Activated T-cell treated with anti-CD3 and anti-CD28 coated beads, Interleukin-2, amount 50 U/mL, for 4 hours (primary cell): ENCODE measurements at places on chromosomes 12 and 14. TPM values are rescaled to one million over a fixed set of nuclear protein-coding genes. Genes with fewer than 3 reads are reported as not detected.

GRCh38 chr12:26406391-26406790 lies 211.0 kb downstream of the SSPN start:
- no peak for DNase-seq

DNA sequence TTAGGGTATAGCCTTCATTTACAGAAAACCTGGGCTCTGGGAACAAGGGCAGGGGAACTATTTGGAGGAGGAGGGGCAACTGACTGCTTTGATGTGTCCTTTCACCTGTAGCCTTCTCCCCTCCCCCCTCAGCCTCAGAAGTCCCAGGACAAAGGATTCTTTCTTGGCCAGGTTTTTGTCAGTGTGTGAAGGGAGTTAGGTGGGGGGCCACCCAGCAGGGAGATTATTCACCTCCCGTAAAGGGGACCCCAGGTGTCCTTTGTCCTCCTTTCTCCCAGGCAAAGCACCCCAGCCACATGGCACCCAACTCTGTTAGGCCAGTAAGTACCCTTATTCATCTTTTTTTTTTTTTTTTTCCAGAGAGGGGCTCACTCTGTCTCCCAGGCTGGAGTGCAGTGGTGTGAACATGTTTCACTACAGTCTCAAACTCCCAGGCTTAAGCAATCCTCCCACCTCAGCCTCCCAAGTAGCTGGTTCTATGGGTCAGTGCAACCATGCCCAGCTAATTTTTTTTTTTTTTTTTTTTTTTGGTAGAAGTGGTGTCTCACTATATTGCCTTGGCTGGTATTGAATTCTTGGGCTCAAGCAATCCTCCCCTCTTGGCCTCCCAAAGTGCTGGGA lies 723 bp upstream of the NFE2 start:
- DNase-seq, result no peak

DNA sequence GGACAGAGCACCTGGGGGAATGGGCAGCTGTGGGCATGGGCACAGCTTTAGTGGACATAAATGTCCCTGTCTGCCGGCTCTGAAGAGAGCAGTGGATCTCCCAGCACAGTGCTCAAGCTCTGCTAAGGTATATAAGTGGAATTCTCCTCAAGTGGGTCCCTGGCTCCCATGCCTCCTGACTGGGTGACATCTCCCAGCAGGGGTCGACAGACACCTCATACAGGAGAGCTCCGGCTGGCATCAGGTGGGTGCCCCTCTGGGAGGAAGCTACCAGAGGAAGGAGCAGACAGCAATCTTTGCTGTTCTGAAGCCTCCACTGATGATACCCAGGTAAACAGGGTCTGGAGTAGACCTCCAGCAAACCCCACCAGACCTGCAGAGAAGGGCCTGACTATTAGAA lies 25.0 kb upstream of the NUAK1 start:
- no peak for DNase-seq

DHRS1 gene
- total RNA-seq, result 2.6 TPM

SPPL3 gene
- 21.6 TPM for total RNA-seq

DNA sequence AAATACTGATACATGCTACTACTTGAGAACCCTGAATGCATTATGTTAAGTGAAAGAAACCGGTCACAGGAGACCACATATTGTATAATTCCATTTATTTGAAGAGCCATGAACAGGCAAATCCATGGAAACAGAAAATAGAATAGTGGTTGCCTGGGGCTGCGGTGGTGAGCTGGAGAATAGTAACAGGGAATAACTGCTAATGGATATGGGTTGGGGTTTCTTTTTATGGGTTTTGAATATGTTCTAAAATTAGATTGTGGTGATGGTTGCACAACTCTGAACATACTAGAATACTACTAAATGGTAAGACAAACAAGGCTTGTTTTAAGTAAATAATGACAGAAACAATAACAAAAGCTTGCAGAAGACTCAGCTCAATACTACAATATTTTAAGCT lies 293.0 kb downstream of the BTG1 start:
- no peak for DNase-seq

INHBE gene
- 0.27 TPM for total RNA-seq

BICDL1 gene
- 130 TPM for total RNA-seq

- no peak for DNase-seq
Observed at GRCh38 chr14:20781803-20782202, 735 bp downstream of the RNASE6 start.

DNA sequence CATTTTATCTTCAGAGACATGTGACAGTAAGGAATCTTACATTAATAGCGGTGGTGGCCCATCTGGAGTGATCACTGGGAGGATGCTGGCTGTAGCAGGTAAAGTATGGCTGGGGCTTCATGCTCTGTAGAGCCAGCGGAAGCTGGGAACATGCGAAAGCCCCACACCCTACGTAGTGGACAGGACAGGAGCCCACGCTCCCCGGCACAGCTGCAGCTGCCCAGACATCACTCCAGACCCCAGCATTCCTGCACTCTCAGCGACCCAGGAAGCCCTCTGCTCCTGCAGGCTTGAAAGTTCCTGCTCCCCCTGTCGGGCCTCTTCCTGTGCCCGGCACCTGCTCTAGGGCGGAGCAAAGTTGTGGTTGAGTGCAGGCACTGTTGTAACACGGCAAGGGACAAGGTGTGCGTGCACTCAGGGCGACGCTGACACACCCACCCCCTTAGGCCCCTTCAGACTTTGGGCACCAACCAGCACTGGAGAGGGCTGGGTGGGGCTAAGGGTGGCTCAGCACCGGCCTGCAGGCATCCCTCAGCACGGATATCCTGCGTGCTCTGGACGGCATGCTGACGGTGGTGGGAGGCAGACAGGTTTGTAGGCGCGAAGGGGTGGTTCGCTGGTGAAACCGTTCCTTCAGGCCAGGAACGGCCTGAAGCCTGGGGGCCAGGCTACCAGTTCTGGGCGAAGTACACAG lies 568.3 kb downstream of the FSCB start:
- DNase-seq, result no peak

GRCh38 chr12:59578254-59578653 lies 17.6 kb upstream of the SLC16A7 start:
- no peak for DNase-seq

GARIN6 gene
- not detected for total RNA-seq

SRGAP1 gene
- 0.27 TPM for total RNA-seq

RDH16 gene
- total RNA-seq, result 0.05 TPM

DNA sequence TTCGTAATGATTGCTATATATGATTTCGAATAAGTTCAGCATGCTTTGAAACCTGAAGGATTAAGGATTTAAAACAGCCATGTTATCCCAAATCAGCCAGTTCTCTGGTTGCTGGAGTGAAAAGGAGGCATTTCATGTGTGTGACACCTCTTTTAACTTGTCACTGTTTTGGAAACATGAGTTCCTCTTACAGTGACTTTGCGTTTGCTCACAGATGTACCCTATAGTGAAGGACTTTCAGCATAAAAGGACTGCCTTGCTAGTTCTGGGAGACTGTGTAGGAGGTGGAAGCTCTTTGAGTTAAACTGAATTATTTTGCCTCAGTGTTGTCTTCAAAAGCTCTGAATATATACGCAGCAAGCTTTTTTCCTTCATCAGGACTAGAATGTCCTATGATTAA lies 7.6 kb downstream of the RNASE11 start:
- DNase-seq, result no peak

- DNase-seq, result no peak
Observed at GRCh38 chr12:45638386-45638785, 91.1 kb upstream of the ARID2 start.

- DNase-seq, result peak; percentile 27
Observed at GRCh38 chr12:1796515-1797010, 23.8 kb upstream of the LRTM2 start.

TMEM229B gene
- total RNA-seq, result 4.9 TPM

DNA sequence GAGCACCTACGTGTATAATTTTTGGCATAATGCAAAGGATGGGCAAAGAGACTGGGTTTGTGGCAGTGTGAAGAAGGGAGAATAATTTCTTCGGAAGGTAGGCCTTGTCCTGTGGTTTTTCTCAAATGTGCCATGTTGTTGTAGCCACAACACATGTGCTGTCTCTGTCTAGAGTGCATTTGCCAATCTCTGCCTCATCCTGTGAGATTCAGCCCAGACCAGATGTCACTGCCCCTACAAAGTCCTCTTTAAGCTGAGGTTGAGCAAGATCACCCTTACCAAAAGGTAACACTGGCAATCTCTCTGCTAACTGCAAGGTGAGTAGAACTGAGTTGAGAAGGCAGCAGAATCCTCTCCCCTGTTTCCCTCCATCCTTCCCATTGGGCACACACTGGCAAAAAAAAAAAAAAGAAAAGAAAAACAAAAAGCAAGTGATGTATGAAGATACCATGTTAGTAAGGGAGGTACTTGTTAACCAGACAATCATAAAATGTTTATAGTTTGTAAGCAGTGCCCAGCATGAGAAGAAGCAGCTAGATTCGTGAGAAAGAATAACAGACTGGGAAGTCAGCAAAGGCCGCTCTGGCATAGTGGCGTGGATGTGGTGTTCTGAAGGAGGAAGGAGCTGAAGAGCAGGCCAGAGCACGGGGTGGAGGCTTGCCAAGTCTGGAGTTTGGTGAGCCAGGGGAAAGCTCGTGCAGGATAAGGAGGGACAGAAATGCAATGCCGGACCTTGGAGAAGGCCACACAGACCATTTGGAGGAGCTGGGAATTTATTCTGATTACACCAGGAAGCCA lies 18.9 kb downstream of the DYRK2 start:
- DNase-seq, result no peak

GRCh38 chr12:60926256-60926655 lies 1330.4 kb downstream of the SLC16A7 start:
- no peak for DNase-seq

FOXA1 gene
- 0.35 TPM for total RNA-seq

DDX55 gene
- 69.2 TPM for total RNA-seq

GRCh38 chr12:78793491-78793890 lies 71.1 kb upstream of the SYT1 start:
- DNase-seq, result no peak

GRCh38 chr14:70744641-70745040 lies 64.7 kb downstream of the MAP3K9 start:
- DNase-seq, result no peak

PPP1R12A gene
- total RNA-seq, result 62.5 TPM

TMED8 gene
- 16.1 TPM for total RNA-seq

- DNase-seq, result no peak
Observed at GRCh38 chr12:112875608-112876007, 31.2 kb upstream of the OAS1 start.

LMNTD1 gene
- not detected for total RNA-seq

DNA sequence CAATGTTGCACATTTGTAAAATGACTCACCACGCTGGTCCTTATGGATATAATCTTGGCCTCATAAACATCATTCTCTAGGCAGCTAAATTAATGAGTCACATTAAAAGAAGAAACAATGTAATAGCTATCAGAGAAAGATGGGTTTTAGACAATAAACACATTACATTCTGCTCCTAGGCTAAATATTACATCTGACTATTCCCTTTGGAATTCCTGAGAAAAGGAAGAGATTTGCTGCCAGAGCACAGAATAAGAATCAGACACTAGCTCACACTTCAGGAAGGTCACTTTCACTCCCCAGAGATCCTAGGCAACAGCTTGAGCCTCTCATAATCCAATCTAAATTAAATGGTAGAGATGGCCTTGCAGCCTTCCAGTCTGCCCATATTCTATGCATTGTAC lies 218.2 kb downstream of the PTPRO start:
- no peak for DNase-seq

GRCh38 chr12:26252946-26253345 lies 57.6 kb downstream of the SSPN start:
- DNase-seq, result no peak

ACSM4 gene
- total RNA-seq, result not detected

DNA sequence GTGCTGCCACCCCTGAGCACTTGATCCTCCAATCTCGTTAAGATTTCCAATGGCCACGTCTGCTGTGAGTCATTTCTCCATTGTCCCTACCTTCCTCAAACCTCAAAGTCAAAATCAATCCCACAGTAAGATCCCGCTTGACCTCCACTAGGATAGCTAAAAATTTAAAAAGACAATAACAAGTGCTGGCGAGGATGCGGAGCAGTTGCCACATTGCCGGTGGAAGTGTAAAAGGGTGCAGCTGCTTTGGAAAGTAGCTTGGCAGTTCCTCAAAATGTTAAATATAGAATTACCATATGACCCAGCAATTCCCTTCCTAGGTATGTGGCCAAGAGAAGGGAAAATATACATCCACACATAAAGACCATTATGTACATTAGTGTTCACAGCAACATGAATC lies 9.5 kb upstream of the BCL7A start:
- no peak for DNase-seq

GRCh38 chr12:46233423-46233822 lies 35.4 kb downstream of the SLC38A1 start:
- DNase-seq, result no peak

DNA sequence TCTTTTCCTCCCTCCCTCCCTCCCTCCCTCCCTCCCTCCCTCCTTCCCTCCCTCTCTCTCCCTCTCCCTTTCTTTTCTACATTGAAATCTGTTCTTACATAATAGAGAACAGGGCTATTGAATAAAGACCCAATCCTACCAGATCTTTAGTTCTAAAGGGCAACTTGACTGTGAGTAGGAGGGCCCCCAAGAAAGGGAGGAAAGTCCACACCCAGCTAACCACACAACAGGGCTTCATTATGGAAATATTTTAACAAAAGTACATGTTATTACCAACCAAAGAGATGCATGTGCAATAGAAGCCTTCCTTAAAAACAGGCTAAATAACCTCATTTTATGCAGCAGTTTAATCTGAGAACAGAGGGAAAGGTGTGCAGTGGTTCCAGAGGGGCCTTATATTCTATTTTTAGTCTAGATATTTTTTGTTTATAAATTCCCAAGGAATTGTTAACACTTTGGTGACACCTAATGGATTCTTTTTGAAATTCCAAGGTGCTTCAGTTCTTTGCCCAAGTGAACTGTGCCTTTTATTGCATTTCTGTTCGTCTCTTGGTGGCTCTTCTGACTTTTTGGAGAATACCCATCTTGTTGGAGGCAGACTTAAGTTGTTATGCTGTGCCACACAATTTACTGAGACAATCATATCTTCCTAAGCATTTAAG lies 63.0 kb downstream of the GNS start:
- DNase-seq, result no peak

DNA sequence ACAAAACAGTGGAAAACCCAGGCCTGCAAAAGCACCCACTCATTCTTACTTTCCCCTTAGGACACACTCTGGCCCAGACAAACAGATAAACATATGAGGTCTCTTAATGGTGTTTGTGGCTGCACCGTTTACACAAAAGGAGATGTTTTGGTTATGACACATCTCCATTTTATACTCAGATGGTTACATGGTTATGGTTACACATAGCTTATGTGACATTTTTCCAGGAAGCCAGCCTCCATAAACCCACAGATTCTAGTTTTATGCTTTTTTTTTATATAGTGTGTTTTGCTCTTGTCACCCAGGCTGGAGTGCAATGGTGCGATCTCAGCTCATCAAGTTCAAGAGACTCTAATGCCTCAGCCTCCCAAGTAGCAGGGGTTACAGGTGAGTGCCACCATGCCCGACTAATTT lies 3.5 kb upstream of the KLRD1 start:
- DNase-seq, result no peak

LRRK2 gene
- total RNA-seq, result 0.20 TPM

PLBD1 gene
- total RNA-seq, result 0.43 TPM

- DNase-seq, result no peak
Observed at GRCh38 chr12:104686196-104686595, 229.4 kb downstream of the CHST11 start.

STX2 gene
- total RNA-seq, result 12.2 TPM

DPPA3 gene
- total RNA-seq, result not detected

- no peak for DNase-seq
Observed at GRCh38 chr12:90062799-90063198, 354.2 kb upstream of the ATP2B1 start.

EML1 gene
- total RNA-seq, result 1.3 TPM

- DNase-seq, result no peak
Observed at GRCh38 chr14:51638071-51638944, 13.4 kb upstream of the FRMD6 start.

TAOK3 gene
- 46.5 TPM for total RNA-seq

NOS1 gene
- total RNA-seq, result not detected

KRT83 gene
- total RNA-seq, result not detected

- DNase-seq, result no peak
Observed at GRCh38 chr12:31261744-31262143, 64.2 kb downstream of the SINHCAF start.
